ENCODE measurements at places on chromosomes 5 and 9.

DNA sequence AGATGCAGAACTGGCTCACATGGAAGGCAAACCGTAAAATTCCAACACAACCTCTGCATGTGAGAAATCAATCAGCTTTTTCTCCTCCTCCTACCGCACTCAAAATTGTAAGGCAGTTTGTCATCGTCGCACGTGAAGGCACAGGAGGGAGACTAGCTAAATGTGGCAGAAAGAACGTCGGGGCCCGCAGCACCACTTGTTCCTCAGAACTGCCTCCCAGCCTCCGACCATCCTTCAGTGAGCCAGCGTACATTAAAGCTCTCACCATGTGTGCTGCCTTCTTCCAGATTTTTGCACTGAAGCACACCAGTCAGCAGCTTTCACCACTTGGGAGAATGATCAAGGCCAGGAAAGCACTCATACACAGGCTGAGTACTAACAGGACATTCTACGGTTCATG, 105.9 kb downstream of the RFX3 start:
- no peak for DNase-seq

- DNase-seq, result no peak
These were observed 47.7 kb upstream of the ANGPTL2 start for GRCh38 chr9:127170103-127170502.

DNA sequence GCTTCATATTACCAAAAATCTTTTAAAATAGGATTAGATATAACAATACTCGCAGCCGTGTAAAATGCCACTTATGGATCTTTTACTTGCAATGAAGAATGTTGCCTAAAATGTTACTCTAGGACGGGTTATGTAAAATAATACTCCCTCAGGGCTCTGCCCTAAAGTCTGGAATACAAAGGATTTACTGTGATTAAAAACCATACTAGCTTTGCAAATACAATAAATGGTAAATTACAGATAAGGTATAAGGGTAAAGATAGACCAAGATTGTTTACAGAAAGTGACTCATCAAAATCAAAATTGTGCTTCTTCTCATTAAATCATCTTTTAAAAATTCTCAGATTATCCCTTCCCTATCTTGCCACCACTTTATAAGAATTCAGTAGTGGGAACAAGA, 163.6 kb downstream of the MEF2C start:
- no peak for DNase-seq

GRCh38 chr9:130172161-130172857, at the start of gene NCS1:
TSS of gene NCS1 (plus strand) at chr9:130172404. CDS start at chr9:130172664, 260 bp downstream.
- DNase-seq, result no peak

GRCh38 chr5:149024943-149025342, 37.9 kb downstream of the SH3TC2 start:
- DNase-seq, result no peak

DNA sequence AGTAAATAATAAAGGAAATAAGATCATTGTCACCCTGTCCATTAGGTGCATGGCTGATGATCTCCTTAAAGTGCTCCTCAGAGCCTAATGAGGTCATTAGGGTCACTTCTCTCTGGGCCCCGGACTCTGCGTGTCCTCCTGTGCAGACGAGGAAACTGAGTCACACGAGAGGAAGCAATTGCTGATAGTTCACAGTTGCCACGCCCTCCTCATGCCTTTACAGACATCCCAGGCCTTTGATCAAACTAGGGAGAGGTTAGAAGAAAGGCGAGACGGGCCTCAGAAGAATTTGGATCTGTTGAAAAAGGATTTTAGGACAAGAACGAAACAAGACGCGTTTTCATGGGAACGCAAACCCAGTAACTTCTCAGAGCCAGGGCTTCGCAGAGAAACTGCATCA, 32.0 kb upstream of the MSX2 start:
- DNase-seq, result no peak

DNA sequence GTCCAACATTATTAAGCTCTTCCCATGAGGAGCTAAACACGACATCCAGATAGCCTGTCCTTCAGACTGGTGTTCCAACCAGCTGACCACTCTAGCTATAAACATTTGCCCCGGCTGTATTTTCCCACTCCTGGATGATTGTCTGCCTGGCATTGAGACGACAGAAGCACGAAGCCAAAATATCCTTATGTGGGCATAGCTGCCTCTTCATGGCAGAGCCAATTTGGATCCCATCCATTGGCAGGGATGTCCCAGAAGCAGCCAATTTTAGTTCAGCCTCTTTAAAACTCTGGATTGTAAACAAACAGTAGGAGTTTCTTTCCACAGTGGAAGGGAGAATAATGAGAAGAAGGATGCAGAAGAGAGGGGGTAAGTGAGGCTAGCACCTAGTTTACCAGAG, 507.6 kb downstream of the CETN3 start:
- DNase-seq, result no peak

- DNase-seq, result no peak
These were observed 462.2 kb downstream of the RASEF start for GRCh38 chr9:82600536-82601292.

DNA sequence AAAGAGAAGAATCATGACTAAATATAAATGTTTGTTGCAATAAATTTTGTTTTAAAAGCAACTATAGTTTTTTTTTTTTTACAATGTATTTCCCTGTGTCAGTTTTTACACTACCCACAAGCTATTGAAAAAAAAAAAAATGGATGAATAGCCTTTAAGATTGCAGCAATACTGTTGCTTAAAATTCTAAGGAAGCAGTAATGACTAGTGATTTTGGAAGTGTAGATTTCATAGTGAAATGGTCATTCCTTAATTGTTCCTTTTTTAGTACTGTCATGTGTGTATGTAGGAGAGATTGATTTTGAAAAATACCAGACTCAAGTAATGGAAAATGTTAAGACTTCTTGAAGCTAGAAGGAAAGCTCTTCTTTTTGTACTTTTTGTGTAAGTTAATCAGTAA, 53.1 kb downstream of the NDUFS4 start:
- DNase-seq, result no peak

DNA sequence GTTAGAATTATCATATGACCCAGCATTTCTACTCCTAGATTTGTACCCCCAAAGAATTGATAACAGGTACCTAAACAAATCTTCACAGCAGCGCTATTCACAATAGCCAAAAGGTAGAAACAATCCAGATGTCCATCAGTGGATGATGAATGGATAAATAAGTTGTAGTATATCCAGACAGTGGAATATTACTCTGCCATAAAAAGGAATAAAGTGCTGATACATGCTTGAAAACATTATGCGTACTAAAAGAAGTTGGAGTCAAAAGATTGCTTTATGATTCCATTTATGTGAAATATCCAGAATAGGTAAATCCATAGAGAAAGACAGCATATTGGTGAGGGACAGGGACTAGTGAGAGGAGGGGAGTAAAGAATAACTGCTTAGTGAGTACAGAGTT, 26.0 kb downstream of the MTREX start:
- DNase-seq, result no peak

DNA sequence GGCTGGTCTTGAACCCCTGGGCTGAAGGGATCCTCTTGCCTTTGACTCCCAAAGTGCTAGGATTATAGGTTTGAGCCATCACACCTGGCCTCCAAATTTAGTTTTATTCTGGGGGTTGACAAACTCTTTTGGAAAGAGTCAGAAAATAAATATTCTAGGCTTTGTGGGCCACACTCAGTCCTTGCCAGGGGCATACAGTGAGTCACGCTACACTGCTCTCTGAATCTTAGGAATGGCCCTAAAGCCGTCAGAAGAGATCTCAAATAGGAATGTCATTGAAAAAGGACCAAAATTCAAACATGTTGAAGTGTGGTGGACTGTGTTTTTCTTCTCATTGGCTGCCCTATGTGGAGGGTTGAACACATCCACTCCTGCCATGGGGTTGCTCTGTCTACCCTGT, 127.7 kb upstream of the BASP1 start:
- no peak for DNase-seq

GRCh38 chr5:179913461-179913860, 5.8 kb upstream of the TBC1D9B start:
- DNase-seq, result no peak

- DNase-seq, result no peak
These were observed 81.6 kb downstream of the RAI14 start for GRCh38 chr5:34737731-34738130.

DNA sequence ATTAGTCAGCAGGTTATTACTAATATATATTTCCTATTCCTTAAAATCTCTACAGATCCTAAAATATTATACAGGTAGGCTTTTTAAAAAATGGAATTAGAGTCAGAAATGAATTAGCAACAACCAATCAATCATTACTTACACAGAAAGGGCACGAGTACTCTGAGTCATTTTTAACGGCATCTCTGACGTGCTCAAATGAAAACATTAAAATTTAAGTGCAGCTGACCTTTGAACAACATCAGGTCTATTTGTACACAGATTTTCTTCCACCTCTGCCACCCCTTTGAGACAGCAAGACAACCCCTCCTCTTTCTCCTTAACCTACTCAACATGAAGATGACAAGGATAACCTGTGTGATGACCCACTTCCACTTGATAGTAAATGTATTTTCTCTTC, 19.1 kb downstream of the AUH start:
- no peak for DNase-seq
